ENCODE measurements at places on chromosomes 16 and 17.

- peak; percentile 32 for DNase-seq
These were observed 151.9 kb upstream of the GSE1 start for GRCh38 chr16:85461022-85461813.

- no peak for DNase-seq
These were observed 4.7 kb downstream of the SGF29 start for GRCh38 chr16:28558456-28558855.

DNA sequence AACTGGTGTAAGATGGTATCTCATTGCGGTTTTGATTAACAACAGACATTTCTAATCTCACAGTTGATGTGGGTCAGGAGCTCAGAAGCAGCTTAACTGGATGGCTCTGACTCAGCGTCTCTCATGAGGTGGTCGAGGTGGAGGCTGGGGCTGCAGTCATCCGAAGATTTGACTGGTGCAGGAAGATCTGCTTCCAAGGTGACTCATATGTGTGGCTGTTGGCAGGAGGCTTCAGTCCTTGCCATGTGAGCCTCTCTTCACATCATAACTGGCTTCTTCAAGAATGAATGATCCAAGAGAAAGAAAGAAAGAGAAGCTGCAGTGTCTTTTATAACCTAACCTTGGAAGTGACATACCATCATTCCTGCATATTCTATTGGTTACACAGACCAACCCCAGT is 376.1 kb downstream of the SEC14L1 start:
- peak; percentile 48 for DNase-seq

GRCh38 chr16:17365591-17366298 is 105.0 kb downstream of the XYLT1 start:
- no peak for DNase-seq

DNA sequence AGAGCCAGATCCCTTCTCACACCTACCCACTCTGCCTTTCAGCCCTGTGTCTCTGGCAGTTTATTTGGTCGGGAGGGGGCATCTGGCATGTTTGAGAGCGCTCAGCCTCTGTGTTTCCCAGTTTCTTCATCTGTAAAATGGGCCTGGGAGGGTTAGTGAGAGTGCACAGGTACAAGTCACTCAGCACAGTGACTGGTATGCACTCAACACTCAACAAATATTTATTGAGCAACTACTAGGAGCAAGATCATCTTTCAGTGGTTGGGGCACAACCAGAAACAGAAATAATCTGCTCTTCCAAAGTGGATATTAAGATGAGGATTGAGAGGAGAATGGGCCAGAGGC is 13.7 kb upstream of the SRCIN1 start:
- no peak for DNase-seq

- no peak for DNase-seq
These were observed 656.5 kb upstream of the SALL1 start for GRCh38 chr16:51807551-51807950.

DNA sequence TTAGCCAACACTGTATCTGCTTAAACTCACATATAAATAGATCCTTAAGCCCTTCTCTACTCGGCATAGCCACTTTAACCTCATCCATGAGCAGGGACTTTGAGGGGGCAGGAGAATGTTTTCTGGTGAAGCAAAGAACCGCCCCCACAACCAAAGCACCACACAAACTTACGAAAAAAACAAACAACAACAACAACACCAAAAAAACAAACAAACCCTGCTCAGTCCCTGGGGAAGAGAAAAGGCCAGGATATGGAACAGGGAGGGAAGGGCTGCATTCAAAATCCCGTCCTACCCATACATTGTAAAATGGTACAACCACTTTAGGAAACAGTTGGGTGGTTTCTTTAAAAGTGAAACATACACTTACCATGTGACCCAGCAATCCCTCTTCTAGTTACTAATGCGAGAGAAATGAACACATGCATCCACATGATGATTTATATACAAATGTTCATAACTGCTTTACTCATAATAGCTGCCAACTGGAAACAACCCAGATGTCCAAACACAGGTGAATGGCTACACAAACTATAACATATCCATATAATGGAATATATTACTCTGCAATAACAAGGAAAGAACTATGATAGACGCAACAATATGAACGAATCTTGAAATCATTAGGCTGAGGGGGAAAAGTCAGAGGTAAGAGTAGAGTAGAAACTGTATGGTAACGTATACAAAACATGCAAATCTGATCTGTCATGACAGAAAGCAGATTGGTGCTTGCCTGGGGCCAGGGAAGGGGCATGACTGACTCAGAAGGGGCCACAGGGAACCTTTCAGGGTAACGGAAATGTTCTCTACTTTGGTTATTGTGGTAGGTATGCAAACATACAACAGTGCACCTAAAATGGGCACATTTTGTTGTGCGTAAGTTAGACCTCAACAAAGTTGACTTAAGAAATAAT is 37.7 kb upstream of the TOB1 start:
- peak; percentile 74 for DNase-seq

DNA sequence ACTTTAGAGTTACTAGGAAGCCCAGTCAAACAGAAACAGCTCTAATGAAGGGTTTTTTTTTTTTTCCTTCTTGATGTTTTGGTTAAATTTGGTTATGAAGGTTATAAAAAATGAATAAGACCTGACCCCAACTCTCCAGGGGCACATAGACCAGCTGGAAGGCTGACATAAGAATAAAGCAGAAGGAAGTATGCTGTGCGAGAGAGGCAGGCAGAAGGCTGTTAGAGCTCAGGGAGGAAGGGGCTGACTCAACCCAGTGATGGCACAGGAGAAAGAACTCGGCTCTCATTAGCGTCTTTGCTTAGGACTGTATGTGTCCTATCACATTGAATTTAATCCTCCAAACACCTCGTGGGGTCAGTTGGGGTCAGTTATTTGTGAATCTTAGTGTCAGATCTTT is 474.6 kb downstream of the PMP22 start:
- DNase-seq, result peak; percentile 6

DNA sequence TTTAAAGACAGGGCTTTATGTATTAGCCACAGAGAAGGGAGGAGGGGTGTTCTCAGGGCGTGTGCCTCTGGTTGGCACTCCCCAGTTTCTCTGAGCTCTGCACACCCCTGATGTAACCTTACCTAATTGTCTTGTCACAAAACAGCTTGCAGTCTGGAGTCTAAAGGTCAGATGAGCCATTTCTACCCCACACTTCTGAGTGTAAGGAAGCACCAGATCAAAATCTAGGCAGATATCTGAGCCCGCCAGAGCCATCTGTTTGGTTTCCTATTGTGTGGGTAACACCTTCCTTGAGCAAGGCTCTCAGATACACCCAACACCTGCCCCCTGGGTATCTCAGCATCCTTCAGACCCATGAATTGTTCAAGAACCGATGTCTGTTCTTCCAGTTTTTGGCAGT is 15.5 kb downstream of the CDH1 start:
- peak; percentile 88 for DNase-seq

DNA sequence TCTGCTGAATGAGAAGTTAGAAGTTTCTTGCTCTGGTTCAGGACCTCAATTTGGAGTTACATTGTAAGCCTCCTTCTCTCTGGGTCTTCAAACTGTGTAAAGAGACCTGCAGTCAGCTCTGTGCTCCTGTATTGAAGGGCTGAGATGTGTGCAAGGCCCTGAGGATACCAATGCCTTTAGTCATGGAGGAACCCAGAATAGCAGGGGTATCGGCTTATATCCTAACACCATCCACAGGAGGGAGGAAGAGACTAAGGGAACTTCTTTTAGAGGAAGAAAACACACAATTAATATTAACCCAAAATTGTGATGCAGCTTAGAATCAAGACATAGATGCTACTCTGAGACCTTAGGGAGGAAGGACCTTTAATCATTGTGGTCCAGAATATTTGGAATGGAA is 36.5 kb downstream of the GLP2R start:
- no peak for DNase-seq

GRCh38 chr17:7582396-7583252 is 1.0 kb upstream of the MPDU1 start:
- no peak for DNase-seq

GRCh38 chr17:59853168-59853918 is 39.4 kb downstream of the TUBD1 start:
- DNase-seq, result peak; percentile 76

DNA sequence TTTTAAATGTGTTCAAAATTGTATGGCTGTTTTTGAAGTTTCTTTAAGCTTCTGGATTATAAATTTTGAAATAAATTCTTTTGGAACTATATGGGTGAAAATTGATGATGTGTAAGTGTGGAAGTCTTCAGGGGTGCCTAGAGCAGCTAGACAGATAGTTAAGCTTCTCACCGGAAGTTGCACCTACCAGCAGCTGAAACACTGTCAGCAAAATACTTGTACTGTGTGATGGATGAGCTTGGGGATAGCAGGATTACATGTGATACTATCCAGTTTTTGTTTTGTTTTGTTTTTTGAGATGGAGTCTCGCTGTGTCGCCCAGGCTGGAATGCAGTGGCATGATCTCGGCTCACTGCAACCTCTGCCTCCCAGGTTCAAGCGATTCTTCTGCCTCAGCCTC is 19.7 kb downstream of the RBL2 start:
- DNase-seq, result no peak

- no peak for DNase-seq
These were observed 8.7 kb downstream of the ENDOV start for GRCh38 chr17:80423536-80424225.

- DNase-seq, result peak; percentile 30
These were observed 215.9 kb upstream of the GSE1 start for GRCh38 chr16:85396879-85397871.

DNA sequence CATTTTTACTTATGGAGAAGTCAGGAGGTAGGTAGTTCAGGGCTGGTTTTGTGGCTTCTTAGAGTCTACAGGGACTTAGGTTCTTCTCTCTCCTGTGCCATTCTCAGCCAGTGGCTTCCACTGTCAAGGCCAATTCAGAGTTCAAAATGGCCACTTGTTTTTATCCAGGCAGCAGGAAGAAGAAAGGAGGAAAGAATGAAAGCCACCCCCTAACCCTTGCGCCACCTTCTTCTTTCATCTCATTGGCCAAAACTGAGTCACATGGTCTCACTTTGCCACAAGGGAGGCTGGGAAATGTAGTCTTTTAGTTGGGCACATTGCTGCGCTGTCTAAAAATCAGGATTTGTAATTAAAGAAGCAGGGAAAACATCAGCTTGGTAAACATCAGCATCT is 60.8 kb upstream of the MED9 start:
- DNase-seq, result peak; percentile 51

- DNase-seq, result no peak
These were observed 145.7 kb upstream of the IRX3 start for GRCh38 chr16:54431997-54432896.

DNA sequence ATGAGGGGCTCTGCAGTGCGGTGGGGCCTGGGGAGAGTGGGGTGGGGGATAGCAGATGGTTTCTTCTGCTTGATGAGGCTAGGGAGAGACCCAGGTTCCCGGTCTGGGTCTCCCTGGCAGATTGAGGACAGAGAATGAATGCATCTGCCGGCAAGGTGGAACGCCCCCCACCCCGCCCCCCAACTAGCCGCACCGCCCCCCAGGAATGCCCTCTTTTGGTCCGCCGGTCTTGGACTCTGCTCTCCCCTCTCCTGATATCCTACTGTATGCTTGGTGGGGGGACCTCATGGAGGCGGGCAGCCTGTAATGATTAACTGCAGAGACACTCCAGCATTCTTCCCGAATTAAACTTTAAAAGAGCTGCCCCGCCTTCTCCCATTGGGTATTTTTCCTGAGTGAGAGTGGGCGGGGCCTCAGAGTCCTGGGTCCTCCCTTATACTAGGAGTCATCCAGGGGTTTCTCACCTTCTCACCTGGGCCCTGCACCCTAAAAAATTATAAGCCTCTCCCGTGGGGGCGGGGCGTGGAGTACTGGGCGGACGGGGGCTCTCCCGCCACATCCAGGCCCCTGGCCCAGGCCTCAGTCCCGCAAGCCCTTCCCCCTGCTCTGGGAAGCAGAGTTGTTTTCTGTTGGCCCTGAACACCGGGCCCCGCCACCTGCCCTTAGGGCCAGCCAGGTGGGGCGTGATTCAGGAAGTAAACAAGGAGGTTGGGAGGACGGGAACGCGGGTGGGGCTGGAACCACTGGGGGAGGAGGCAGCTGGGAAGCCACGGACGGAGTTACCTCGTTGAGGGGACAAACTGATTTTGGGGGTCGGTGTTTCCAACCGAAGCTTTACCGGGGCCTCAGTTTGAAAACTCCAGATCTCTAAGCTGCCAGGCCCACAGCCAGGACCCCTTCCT is 1.5 kb downstream of the GRB7 start:
- DNase-seq, result no peak

GRCh38 chr17:35991075-35991474 is 4.5 kb upstream of the CCL14 start:
- DNase-seq, result no peak

- DNase-seq, result no peak
These were observed 24.5 kb downstream of the STXBP4 start for GRCh38 chr17:54992797-54993639.

DNA sequence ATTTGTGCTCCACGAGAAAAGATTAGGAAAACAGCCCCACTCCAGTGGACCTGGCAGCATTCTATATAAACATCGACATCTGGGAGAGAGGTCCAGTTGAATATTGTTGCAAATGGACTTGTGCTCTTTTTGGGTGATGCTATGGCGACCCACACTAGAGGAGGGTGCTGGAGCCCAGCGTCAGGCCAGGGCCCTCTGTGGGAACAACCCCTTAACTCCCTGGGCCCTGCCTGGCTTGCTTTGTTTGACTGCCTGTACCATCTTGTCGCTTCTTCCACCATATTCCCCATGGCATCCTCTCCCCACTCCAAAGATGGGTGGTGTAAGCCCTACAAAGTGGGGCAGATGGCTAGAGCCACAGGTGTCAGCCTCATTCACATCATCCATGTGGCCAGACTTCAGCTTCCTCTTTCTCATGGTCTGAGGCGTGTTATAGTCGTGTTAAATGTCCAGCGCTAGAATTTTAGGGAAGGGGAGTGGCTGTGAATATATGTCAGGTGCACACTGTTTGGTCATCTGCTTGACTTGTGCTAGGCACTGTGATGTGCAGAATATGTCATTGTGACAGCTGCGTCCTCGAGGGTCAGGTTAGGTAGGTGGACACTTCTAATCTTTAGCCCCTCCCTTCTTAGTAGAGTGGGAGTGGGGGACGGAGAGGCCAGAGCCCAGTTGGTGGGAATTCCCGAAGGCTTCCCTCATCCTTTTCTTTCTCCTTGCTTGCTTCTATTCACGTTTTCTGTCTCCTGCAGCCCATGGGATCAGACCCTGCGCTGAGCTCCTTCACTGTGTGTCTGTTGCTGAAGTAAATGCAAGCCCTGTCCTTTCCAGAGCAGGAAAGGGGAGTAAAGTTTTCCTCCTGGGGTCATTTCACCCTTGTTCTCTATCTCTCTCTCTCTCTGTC is 49.8 kb downstream of the MPRIP start:
- no peak for DNase-seq

DNA sequence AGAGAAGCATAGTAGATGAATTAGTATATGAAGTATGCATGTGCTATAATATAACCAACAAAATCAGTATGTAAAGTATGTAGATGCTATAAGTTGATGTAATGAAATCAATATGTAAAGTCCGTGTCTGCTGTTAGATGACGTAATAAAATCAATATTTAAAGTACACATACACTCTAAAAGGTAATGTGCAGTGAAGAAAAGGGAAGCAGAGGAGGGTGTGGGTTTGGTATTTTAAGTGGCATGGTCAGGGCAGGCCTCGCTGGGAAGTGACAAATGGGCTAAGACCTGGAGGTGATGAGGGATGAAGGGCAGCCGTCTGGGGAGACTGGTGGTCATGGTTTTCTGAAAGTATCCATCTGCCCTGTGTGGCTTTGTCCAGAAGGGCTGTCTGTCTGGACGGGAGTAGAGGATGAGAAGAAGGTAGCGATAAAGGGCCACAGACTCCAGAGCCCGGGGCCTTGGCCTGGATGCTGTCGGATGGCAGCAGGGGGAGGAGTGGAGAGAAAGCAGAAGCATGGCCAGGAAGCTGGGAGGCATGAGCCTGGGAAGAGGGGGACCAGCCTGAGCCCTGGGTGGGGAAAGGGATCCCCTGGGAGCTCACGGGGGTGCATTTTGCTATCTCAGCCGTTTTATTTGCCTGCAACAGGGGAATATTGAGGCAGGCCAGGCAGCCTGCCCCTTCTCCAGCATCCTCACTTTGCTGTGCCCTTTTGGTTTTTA is 121.6 kb downstream of the NTN1 start:
- DNase-seq, result no peak

Data from activated CD8-positive, alpha-beta T cell treated with anti-CD3 and anti-CD28 coated beads for 36 hours (primary cell).